Activated T-cell treated with anti-CD3 and anti-CD28 coated beads for 48 hours (primary cell): ENCODE measurements at places on chromosomes 3 and 15.

GRCh38 chr15:61275901-61276300 lies 46.8 kb upstream of the RORA start:
- no peak for DNase-seq

- DNase-seq: no peak
These were observed 43.5 kb downstream of the EPHB1 start for GRCh38 chr3:134838599-134838998.

- DNase-seq: no peak
These were observed 31.3 kb downstream of the RPL39L start for GRCh38 chr3:187107989-187108388.

GRCh38 chr3:124131580-124131979 lies 139.7 kb upstream of the ROPN1 start:
- no peak for DNase-seq

- DNase-seq: no peak
These were observed 91.4 kb upstream of the MYZAP start for GRCh38 chr15:57500256-57500655.

DNA sequence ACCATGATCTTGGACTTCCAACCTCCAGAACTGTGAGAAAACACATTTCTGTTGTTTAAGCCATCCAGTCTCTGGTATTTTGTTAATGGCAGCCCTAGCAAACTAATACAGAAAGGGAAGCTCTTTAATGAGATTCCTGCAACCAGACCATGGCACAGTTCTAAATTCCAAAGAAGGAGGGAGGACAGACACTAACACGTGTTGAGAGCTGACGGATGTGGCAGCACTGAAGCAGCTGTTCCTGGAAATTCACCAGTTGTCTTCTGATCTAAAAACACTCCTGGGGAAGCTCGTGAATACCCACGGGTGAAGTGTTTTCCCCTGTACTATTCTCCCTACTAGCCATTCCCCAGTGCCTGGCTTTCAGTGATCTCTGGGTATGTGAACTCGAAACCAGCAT lies 56.7 kb downstream of the RPL22L1 start:
- DNase-seq: no peak

DNA sequence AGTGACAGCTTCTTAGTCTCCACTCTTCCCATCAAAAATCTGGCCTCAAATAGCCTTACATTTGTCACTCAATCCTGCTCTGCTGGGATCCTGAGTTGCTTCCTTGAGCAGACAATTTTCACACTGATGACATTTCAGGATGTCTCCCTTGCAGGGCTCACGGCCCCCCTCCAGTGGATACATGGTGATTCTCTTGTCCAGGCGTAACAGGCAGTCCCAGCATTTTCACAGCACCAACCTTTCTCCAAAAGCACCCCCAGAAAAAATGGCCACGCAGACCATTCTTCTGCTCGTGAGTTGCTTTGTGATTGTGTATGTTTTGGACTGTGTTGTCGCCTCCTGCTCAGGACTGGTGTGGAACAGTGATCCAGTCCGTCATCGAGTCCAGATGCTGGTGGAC lies 47.4 kb upstream of the WNT7A start:
- DNase-seq: no peak

DNA sequence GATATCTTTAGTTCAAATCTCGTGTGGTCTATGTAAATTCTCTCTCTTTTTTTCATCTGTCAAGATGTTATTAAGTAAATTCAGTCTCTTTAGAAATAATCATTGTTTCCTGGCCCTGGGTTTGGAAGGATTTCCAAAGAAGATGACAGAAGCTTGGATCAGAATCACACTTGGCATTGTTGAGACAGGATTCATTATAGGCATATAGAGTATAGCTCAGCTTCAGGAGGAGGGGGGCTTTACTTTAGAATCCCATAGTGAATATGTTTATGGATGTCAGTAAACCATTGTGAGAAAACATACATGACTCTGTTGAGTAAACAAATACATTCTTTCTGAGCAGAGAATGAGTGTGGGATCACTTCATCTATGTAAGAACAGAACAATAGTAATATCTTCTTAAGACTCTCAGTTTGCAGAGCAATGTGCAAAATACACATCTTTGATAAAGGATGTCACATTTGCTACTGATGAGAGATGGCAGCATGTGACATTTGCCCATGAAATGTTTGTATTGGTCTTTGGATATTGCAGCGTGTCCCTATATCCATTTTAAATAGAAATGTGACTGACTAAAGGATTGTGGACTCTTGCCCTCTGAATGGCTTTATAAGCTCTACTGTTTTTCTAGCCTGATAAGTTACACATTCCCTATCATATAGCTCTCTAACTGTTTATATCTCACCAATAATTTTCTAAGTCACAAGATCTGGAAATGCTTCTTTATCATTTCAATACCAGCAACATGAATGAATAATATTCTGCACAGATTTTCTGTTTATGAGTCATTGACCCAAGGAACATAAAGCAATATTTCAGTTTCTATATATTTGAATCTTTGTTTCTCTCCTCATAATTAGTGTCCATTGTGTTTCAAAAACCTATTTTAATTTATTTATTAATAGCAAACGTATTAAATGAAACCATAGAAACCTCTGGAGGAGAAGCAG lies 95.6 kb upstream of the THRB start:
- DNase-seq: no peak

- DNase-seq: no peak
These were observed 32.8 kb upstream of the LRTM1 start for GRCh38 chr3:54960701-54961100.

GRCh38 chr3:30631243-30631904 lies 25.0 kb downstream of the TGFBR2 start:
- peak; percentile 55 for DNase-seq

DNA sequence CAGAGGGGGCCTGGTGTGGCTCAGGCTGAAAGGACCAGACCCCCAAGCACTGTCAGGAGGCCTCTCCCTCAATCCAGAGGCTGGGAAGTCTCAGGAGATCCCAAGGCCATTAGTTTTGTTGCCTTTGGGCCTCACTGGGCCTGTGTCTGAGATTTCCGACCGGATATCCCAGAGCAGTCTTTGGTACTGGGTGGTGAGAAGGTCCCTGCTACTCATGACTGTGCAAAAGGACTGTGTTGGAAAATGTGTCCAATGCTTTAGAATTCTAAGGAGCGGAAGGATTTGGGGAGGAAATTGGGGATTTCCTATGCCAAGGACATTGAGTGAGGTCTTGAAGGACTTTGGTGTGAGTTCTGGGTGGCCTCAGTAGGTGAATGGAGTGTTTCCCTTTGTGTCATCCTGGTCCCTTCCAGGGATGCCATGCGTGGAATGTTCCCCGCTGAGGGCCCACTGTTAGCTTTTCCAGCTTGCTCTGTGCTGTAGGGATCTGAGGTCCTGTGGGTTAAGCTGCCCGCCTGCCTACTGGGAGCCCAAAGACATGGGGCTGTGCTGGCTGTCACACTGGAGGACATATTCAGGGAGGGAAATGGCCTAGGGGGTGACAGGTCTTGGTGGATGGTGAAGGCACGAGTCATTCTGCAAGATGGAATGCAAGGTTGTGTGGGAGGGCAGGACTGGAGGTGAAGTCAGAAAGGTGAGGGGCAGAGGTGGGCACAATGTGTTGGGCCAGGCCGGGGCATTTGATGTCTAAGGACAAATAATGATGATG lies 16.4 kb downstream of the SMAD6 start:
- DNase-seq: no peak

DNA sequence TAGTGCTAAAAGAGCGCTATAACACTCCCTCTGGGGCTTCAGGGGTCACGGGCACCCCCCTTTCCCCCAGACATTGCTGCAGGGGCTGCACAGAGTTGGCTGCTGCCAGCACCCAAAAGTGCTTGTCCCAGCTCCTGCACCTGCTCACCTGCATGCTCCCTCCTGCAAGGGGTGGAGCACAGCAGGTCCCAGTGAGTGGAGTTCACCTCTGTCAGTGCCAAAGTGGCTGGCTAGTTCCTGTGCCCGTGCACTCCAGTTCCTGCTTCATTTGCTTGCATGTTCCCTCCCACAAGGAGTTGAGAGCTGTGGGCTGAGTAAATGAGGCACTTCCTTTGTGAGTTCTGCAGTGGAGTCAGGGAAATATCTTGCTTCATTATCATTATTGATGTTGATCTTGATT lies 476.9 kb downstream of the SQOR start:
- DNase-seq: no peak

GRCh38 chr15:55327387-55327786 lies 8.4 kb downstream of the PIGB start:
- no peak for DNase-seq

DNA sequence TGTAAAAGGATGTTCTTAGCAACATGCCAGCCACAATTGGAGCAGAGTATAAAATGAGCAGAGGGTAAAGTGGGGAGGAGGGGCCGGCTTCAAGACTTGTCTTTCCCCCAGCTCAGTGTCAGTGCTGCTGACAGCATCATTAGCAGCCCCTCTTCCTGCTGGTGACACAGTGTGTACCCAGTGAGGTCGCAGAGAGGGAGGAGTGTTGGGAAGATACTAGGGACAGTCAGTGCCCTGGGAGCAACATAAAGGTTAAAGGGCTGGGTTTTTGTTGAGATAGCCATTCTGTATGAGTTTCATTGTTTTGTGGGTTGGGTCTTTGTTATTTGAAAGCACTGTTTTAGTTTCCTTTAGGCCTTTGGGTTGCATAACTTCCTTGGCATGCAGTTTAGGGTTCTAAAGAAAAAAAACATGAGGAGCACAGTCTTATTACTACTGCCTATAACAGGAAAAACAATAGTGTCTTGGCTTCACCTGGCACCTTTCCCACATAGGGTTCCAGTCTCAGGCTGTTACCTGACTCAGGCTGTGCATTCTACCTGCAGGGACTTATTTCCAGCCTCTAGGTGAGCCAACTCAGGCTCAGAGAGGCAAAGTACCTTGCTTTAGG lies 94.1 kb upstream of the SKOR1 start:
- DNase-seq: no peak

DNA sequence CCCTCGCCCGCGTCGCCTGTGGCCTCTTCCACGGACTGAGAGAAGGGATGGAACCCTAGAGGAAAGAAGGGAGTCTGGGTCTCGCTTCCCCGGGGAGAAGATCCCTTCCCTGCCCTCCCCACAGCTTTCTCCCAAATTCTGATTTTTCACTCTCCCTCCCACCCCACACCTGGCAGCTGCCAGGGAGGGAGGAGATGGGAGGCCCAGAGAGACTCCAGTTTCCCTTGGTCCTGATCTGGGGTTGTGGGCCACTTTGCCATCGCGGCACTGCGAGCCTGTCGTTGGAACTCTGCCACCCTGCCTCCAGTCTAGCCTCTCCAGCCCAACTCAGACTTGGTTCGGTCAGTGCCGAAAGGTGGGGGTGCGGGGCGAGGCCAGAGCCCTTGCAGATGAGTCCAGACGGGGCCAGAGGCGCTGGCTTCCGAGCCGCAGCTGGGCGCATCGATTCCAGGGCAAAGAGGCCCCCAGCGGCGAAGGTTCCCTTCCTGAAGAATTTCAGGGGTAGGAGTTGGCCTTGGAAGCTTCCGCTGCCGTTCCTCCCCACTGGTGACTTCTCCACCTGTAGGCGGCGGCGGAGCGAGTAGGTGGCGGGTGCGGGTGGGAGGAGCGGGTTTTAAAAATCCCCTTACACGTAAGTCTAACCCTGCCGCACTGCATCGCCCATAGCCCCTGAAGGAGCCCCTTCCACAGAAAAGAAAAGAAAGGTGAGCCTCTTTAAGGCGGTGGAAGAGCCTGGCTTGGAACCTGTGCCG lies 5.2 kb downstream of the WNT5A start:
- no peak for DNase-seq

DNA sequence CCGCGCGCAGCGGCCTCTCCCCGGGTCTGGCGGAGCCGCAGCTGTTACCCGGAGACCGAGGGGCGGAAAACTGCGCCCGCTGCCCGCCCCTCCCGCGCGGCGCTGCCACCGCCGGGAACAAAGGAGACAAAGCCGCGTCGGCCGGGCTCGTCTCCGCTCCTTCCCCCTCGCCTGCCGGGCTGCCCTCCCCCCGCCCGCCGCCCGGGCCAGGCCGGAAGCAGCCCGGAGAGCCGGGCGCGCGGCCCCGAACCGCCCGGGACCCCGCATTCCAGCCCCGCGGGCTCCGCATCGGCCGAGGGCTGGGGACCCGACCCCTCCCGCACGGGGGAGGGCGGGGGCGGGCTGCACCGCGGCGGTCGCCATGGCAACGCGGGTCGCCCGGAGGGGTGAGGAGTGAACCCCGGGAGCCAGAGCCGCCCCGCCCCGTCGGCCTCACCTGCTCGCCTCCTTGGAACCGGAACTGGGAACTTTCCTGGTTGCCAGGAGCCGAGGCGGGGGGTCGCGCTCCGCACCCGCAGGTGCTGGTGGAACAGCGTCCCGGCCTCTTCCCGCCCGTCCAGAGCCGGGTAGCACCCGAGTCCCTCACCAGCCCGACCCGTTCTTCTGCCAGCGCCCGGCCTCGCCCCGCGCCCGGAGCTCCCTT lies 448 bp downstream of the PLXNB1 start:
- DNase-seq: peak; percentile 49

DNA sequence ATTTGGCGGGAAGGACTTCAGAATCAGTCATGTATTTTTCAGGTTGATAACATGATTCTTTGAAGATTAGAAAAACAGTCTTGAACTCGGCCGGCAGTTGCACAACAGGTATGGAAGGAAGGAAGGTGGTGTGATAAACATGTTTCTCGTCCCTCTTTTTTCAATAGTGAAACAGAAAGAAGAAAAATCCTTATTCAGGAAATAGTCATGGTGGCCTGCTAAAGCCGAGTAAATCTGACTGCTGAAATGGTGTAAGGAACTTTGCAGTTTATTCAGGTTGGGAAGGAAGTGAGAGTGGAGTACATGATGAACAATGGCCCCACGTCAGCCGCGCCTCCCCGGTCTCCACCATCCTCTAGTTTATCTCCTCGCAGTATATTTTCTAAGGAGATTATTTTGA lies 6.7 kb downstream of the RASGRP1 start:
- no peak for DNase-seq

- DNase-seq: no peak
These were observed 4.5 kb upstream of the C15orf39 start for GRCh38 chr15:75197062-75197630.

DNA sequence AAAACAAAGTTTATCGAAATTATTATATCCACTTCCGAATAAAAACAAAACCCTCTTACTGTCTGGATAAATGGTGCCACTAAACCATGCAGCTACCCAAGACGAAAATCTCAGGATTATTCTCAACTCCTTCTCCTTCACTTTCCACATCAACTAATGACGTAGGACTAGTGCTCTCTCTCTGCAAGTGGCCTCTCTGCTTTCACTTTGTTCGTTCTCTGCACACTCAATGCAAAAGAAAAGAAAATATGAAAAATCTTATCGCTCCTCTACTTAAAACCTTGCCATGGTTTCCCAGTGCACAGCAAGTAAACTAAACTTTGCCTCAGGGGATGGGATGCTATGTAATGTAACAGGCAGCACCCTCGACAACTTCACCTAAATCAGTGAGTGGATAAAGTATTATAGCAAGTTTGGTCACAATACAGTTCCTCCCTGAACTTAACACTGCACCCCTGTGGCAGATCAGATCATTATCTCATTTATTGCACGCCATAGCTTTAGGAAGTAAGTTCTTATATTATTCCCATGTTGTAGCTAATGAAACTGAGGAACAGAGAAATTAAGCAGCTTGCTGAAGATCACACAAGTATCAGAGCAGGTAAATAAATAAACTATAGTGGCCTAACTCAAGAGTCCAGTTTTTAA lies 262.7 kb upstream of the GADL1 start:
- DNase-seq: no peak

- DNase-seq: no peak
These were observed 167.4 kb upstream of the CTDSPL start for GRCh38 chr3:37694284-37694675.

- DNase-seq: no peak
These were observed 66.1 kb downstream of the ATP10A start for GRCh38 chr15:25797035-25797434.
